Dermis microvascular lymphatic vessel endothelial cell (primary cell): ENCODE measurements at places on chromosomes 11 and 22. TPM values are rescaled to one million over a fixed set of nuclear protein-coding genes. Genes with fewer than 3 reads are reported as not detected.

- DNase-seq: no peak
Observed at GRCh38 chr22:49014227-49015201, 813.2 kb downstream of the BRD1 start.

Gene OVOL1
- total RNA-seq: not detected in 2 replicates

GRCh38 chr11:124577716-124578427 lies 8.1 kb downstream of the OR8A1 start:
- no peak for DNase-seq

Gene CATSPERZ
- total RNA-seq: 0.25 TPM in 1 of 2 replicates, not detected in the other

DNA sequence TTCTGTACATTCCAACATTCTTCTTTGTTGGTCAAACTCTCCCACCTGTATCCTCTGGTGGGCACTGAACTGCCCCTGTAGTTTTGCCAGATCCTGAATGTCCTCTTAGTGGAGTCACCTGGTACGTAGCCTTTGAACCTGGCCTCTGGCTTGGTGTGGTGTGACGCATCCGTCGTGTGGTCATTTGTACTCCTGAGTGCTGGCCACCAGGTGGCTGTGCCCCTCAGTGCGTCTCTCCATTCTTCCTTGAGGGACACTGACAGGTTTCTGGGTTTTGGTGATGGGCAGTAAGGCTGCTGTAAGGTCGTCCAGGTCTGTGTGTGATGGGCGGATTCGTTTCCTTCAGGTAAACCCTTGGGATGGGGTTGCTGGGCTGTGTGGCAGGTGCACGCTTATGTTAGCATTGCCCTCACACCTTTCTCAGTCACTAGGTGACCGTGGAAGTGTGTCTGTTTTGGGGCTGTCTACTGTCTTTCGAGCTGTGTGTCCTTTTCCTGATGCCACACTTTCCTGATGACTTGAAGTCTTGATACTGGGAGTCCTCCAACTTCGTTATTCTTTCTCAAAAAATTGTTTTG lies 13.6 kb upstream of the RANBP1 start:
- DNase-seq: no peak

GRCh38 chr11:62953811-62954210 lies 31.0 kb downstream of the SLC22A6 start:
- DNase-seq: no peak

DNA sequence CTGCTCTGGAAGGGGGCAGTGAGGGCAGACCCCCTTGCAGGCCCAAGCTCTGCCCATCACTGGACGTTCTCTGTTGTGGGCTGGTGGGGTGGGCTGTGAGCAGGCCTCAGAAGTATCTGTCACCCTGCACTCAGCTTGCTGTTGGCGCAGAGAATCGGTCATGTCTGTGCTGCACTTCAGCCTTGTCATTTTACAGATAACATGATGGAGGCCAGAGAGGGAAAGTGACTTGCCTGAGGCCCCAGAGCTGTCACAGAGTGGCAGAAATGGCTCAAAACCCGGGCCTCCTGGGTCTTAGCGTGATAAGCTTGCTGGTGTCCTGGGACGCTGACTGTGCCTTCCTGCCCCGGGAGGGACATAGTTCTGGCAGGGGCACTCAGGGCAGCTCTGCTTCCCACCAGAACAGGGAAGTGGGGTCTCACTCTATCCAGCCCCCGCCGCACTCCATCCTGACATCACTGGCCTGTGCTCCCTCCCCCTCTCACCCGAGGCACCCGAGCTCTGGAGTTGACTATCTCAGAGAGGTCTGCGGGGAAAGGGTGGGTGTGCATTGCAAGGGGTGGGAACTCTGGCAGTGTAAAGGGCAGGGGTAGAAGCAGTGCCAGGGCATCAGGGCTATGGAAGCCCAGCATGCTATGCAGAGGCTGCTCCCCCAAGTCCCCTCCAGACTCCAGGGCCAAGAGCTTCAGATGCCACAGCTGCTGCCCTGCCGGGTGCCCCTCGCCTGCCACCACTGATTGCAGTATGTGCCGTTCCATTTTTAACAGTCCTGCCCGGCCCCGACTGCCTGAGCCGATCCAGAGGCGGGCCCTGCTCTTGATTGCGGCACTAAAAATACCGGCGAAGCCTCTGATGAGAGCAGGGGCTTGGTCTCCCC lies 50.4 kb upstream of the NECTIN1 start:
- no peak for DNase-seq

- DNase-seq: no peak
Observed at GRCh38 chr22:19984851-19985811, 31.5 kb downstream of the ARVCF start.

DNA sequence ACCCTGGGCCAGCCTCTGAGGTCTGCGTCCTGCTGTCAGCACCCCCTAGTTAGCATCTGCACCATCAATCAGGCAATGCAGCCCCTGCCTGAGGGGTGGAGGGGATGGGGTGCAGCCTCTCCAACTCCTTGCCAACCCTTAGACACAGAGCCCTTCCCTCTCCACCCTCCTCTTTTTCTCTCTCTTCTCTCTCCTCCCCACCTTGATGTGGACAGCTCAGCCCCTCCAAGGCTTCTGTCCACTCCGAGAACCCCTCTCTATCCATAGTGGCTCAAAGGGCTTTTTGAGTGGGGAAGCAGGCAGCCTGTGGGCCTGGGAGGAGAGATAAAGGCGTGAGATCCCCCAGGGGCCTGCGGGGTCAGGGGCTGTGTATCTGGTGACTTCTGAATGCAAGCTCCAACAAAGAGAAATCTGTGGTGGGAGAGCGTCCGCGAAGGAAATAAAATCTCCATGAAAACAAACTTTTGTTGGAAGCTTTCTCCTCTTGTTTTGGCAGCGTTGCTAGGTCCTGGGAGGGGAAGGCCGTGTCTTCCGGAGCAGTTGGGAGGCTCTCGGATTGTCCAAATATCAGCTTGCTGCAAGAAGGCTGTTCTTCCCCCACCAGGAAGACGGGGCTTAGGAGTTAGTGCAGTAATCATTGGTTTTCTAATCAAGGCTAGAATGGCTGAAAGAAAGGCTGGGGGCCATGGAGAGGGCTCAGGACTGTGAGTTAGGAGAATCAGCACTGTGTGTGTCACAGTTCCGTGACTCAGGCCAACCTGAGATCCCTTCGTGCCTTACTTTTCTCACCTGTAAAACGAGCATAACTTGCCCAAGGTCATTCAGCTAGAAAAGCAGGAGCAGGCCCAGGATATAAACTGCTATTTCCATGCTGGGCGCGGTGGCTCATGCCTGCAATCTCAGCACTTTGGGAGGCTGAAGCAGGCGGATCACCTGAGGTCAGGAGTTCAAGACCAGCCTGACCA lies 50.3 kb downstream of the PKNOX2 start:
- peak; percentile 70 for DNase-seq

Gene CABP4
- 0.89 and 1.5 TPM in 2 replicates for total RNA-seq
